ENCODE measurements at places on chromosomes 6 and 20.

GRCh38 chr6:32218167-32218566, 5.7 kb downstream of the NOTCH4 start:
- DNase-seq = no peak

DNA sequence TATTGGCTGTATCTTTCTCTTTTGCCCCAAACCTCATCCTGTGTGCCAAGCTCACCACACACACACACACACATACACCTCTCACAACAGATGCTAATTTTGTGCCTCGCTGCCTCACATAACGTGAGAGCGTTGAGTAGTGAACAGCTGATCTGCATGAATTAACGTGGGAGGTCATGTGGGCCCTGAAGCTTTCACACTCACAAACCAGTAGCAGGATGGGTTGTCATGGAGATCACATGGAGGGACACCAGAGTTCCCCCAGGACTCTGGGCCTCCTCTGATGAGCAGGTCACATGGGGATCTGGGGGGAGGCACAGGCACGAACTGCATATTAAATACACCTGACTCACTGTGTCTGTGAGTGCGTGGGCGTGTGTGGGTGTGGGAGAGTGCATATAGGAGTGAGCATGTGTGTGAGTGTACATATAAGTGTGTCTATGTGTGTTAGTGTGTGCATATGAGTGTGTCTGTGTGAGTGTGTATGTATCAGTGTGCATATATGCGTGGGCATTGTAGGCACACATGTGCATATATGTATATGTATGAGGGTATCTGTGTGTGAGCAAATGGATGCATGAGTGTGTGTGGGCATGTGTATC, 62.7 kb upstream of the SULF2 start:
- no peak for DNase-seq

GRCh38 chr20:3819411-3820047, 818 bp upstream of the AP5S1 start:
- peak; percentile 37 for DNase-seq

DNA sequence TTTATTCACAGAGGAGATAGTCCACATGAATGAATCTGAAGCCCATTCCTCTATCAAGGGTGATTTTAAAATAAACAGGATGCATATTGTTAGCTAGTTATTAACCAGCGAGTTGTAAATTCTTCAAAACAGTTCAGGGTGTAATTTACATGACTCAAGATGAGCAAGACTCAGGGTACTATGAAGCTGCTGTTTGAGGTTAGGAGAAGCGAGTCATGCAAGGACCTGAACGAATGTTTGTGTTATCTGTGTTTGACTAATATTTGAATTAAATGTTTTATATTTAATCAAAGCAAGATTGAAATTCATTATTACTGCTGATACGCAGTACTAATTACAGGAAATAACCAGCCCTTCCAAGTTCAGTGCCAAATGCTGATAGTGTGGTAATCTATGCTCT, 191.1 kb downstream of the SAMD5 start:
- DNase-seq = no peak

DNA sequence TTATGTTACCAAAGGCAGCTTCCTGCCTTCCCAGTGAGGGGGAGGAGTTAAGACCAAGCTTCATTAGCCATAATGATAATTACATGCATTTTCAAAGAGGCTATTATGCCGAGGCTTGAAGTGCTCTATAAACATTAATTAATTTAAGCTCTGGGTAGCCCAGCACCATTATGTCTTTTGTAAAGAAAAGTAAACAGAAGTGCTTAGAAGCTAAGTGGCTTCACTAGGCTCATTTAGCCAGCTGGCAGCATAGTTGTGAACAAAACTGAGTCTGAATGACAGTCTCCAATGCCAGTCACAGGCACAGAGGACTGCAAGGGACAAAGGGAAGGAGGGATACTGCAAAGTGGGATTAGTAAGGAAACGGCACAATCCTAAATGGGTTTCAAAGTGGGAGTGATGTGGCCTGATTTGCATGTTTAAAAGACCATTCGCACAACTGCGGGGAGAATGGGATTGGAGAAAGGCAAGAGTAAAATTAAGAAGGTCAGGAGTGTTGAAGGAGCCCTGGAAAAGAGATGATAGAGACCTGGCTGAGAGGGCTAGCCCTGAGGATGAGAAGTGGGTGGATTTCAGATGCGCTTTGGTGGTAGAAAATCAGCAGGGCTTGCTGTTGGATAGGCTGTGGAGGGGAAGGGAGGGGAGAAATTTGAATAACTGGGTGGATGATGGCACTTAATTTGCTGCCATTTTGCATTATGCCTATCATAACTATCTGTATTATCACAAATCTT, 20.1 kb upstream of the ISM1 start:
- DNase-seq = no peak

DNA sequence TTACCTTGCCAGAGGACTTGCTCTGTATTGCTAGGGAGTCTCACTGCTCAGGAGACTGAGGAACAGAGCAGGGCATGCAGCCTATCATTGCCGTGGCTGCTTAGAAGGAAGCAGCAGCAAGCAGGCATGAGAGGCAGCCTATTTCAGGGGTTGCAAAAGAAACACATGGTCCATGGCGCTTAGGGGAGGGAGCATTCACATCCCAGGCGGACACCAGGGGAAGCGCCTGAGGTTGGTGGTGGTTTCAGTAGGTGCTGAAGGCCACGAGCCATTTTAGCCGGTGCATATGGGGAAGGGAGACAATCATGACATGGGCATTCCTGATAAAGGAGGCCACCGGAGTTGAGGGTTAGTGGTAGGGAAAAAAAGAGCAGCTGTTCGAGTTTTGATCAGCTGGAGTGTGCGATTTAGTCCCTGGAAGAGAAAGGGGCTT, 20.9 kb downstream of the FARS2 start:
- peak; percentile 37 for DNase-seq

- no peak for DNase-seq
Observed at GRCh38 chr20:4982281-4982680, 19.0 kb downstream of the SLC23A2 start.

DNA sequence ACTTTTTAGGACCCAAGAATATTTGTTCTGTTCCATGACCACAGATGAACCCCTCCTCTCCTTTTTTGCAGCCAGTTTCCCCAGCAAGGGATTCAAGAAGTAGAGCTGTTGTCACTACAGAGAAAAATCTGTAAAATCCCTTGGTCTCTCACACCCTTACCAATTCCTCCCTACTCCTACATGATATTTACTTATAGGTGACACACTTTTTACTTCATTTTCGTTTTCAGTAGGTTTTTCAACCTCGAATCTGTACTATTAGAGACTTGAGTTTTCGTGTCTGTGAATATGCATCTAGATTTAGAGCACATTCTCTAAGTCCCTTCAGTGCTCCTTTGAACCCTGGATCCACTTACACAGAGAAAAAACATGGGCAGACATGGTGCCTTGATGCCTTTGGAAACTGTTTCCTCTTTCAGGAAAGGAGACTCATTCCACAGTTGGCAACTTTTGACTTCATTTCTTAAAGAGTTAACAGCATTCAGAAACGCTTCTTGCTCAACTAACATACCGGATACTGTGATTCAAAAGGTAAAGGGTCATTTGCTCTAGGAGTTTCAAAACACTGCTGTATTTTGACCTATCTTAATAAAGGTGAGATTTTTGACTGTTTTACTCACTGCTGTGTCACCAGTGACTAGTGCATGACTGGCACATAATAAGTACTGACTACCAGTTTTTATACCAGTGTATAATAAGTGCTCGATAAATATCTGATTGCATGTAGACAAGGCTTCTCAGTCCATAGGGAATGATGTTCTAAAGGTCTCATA, 50.6 kb downstream of the LAMA4 start:
- DNase-seq = no peak
